ENCODE measurements at places on chromosomes 12 and 14.

GRCh38 chr12:46149079-46149464 is 119.8 kb downstream of the SLC38A1 start:
- no peak for DNase-seq

GRCh38 chr12:122813310-122813713 is 21.9 kb upstream of the HIP1R start:
- no peak for DNase-seq

GRCh38 chr14:106419376-106419965 is 893.1 kb downstream of the TMEM121 start:
- DNase-seq, result no peak

GRCh38 chr14:79036441-79036840 is 866.3 kb downstream of the NRXN3 start:
- DNase-seq, result no peak

DNA sequence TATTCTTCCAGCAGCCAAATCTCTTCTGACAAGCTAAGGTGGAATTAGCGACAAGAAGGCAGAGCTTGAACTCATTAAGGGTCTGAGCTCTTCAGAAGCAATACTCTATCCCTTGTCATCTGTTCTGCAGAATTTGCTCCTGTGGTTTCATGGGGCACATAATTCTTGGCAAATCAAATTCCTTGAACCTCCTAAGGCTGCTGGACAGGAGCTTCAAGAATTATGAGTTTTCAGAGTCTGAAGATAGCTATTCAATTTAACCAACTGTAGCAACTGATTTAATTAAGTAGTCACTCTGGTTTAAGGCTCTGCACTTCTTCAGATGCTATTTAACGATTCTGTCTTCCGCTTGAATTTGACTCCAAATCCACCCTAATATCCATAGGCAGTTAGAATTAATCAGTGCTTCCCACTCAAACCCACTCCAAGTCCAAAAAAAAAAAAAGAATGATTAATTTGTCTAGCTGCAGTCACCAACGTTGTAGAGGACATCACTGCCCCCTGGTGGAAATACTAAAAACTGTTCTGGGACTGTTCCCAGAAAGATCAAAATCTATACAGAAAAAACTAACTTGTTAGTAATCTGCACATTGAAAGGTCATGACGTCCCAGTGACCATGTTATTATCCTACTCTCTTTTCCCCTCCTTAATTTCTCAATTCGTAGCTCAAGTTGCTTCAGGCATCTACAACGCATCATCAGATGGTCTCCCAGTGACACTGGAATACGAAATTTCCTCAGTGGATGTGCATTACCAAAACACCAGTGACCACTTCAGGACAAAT is 169.9 kb downstream of the KIF21A start:
- peak; percentile 26 for DNase-seq

- peak; percentile 71 for DNase-seq
These were observed 28.6 kb downstream of the GNS start for GRCh38 chr12:64730588-64730969.

- DNase-seq, result peak; percentile 81
These were observed 12.8 kb downstream of the STX2 start for GRCh38 chr12:130826151-130826801.

- DNase-seq, result no peak
These were observed 102.2 kb downstream of the MYF5 start for GRCh38 chr12:80818878-80819277.

DNA sequence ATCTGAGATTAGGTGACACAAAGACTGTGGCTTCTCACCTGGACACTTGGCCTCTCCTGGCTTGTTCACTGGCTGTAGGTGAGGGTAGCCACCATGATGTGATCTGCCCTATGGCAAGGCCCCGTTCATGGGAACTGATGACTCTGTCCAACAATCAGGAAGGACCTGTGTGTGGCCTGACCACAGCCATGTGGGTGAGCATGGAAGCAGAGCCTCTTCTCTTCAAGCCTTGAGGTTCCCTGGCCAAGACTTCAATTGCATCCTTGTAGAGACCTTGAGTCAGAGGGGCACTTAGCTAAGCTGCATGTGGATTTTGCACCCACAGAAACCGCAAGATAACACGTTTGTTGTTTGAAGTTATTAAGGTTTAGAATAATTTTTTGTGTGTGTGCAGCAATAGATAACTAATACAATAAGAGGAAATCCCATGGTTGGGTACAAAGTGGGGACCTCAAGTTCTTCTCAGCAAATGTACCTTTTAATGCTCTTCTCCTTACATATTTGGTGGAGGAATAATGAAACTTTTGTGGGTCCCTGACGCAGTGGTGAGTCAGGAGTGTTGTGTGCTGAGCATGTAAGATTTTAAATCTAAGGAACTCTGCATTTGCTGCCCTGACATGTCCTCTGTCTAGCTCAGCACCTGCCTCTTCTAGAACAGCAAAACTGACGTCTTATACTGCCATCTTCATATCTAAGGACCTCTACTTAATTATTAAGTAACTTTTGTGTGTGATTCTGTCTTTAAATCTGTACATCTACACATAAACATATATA is 27.5 kb upstream of the PLEKHG7 start:
- no peak for DNase-seq

All from ELF-1 (cell line).